ENCODE measurements at places on chromosomes 16 and 17.
A peak's percentile ranks its signal among the peaks of the same experiment; 100 is the strongest.

GRCh38 chr17:72565006-72565405 lies 444.2 kb downstream of the SOX9 start:
- no peak for DNase-seq

DNA sequence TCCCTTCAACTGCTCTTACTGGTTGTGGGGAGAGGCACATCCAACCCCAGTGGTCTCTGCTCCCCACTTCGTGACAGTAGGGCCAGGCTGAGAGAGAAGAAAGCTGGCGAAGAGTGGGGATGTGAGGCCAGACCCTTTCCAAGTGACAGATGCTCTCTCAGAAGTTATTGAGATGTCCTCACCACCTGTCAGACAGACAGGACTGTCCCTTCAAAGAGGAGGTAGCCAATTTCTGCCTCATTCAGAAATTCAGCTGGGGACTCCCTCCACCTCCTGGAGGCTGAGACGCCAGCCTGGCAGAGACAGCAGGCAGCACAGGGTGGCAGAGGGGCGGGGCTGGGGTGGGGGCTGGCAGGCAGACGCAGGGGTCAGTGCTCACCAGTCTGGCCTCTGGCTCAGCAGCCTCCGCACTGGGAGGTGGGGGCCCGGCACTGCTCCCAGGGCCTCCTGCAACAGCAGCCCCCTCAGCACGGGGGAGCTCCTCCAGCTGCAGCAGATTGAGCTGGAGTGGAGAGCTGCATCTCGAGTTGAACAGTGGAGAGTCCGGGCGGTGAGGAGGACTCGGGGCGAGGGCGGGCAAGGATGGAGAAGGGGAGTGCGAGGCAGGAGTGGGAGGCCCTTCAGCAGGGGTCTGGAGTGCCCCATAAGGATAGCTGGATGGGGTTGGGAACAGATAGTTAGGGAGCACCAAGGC lies 9.2 kb downstream of the PER1 start:
- no peak for DNase-seq

DNA sequence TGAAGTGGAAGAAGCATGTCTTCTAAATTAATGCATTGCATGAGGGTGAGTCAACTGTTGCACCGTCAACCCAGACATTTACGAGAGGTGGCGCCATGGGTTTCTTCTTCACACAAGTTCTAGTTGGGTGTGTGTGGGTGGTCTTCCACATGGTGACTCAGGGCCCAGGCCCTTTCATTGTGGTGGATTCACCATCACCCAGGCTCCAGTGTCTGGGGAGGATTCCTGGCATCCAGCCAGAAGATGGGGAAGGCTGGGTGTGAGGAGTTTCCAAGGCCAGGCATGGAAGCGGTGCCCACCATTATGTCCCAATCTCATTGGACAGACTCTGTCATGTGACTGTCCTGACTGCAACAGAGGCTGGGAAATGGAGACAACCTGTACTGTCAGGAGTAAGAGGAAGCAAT lies 21.4 kb upstream of the JPH3 start:
- peak; percentile 88 for DNase-seq

GRCh38 chr17:80909635-80910034 lies 82.0 kb upstream of the CHMP6 start:
- no peak for DNase-seq

DNA sequence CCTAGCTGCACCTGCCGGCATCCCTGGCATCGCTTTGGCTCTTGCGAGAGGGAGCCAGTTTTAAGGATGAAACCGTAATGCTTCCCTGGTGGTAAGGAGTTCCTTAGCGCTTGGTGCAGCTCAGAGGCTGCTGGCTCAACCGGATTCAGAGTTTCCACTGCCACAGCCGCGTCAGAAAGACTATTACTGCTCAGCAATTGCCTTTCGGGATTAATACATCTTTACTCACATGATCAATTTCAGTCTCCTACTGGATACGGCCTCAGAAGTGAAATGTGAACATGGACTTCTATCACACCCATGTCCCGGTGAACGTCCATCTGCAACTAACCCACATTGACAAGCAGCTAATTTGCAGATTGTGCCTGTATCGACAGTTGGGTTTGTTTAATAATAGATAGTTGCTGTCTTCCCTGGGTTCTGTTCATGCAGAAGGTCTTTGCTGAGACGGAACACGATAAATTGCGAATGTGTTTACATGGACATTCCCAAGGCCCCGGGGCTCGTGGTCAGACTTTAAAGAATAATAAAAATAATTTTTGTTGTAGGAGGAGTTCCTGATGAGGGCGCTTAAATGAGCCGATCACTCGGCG lies 175.4 kb downstream of the ENGASE start:
- DNase-seq: no peak

DNA sequence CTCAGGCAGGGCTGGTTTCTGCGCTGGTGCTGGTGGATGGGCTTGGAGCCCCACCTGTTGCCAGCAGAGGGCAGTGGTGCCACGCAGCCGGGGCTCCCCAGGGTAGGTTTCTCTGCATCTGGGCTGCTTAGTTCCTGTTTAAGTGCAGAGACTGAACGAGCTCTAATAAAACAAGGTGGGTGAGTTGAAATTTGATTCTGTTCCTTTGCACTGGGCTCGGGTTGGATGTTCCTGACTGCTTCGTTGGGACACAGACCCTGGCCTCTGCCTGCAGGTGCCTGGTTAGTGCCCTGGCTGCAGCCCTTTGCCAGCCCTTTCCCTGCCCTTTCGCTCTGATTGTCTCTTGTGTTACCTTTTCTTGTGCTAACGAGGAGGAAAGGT lies 30.0 kb downstream of the TBCD start:
- DNase-seq: peak; percentile 71

DNA sequence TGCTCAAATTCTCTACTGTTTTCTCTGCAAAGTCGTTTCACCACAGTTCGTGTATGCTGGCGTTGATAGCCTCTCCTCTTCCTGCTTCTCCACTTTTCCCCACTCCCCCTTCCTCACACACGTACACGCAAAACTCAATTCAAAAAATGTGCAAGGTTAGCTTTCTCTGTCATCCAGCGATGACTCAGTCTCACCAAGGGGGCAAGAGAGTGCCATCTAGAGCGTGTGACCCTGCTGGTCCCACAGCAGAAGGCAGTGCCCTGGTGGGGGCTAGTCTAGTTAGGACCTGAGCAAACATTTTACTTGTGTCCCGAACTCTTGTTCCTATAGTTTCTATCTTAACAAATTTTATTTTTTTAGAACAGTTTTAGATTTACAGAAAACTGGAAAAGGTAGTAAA lies 121.2 kb upstream of the CHMP6 start:
- no peak for DNase-seq

GRCh38 chr16:75942936-75943335 lies 216.6 kb upstream of the CPHXL start:
- peak; percentile 17 for DNase-seq

DNA sequence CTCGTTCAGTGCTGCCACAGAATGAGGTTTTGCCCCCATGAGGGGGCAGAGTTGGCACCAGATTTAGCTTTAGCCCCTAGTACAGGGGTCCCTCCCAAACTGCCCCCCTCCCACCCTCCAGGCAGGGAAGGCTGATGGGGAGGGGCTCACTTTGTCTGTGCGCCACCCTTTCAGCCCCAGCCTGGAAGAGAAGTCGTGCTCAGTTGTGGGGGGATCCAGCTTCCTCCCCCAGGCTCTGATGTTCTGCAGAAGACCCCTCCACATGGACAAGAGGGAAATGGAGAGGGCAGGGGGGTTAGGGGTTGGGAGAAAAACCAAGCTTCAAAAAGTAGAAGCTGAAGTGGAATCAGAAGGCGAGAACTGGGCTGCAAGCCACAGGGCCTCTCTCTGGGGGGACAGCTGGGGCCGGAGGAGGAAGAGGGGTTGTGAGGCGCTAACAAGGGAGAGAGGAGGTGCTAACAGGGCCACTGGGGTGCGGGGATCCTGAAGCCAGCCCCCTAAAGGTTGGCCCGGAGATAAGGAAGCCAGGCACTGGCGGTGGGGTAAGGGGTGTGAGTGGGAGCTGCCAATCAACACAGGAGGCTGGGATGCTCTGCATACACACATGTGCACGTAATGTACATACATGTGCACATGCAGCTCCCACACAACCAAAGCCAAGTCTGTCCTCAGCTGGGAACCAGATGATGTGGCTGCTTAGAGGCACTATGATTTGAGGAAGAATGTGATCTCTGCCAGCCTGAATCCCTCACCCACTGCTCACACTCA lies 7.0 kb upstream of the TMEM92 start:
- DNase-seq: peak; percentile 68

DNA sequence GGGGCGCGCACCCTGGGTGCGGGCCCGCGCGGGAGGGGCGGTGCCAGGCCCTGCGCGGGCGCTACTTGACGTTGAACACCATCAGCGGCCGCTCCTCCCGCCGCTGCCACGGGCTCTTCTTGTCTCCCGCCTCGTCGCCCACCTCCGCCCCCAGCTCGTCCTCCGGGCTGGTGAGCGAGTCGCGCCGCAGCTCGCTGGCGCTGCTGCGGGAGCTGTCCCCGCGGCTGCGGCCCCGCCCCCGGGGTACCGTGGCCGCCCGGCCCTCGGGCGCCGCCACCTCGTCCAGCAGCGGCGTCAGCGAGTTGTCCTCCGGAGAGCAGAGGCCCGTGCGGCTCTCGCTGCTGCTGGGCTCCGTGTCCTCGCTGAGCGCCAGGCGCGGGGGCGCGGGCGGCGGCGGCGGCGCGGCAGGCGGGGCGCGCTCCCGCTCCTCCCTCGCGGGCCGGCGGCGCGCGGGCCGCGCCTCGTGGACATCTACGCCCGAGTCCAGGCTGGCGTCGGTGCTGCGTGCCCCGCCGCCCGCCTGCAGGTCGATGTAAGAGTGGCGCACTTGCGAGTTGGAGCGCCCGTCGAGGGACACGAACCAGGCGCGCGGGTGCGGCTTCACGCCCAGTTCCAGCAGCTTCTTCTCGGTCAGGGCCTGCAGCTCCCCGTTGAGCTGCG lies 8.7 kb downstream of the GRN start:
- peak; percentile 2 for DNase-seq

DNA sequence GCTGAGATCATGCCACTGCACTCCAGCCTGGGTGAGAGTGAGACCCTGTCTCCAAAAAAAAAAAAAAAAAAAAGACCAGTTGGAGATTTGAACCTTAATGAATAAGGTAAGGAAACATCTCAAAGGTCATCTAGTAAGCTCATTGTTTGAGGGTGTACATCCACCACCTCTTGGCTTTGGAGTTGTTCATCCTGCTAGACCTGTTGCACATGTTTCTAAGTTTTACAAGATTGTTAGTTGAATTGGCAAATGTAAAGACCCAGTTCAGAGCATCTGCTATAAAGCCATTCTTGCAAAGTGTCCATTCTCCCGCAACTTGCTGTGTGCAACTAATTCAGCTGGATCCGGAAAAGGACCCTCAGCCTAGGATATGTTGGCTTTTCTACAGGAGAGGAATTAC lies 1.5 kb downstream of the PSMD7 start:
- DNase-seq: no peak

- peak; percentile 35 for DNase-seq
Observed at GRCh38 chr16:72689851-72690250, 358.1 kb downstream of the ZFHX3 start.

DNA sequence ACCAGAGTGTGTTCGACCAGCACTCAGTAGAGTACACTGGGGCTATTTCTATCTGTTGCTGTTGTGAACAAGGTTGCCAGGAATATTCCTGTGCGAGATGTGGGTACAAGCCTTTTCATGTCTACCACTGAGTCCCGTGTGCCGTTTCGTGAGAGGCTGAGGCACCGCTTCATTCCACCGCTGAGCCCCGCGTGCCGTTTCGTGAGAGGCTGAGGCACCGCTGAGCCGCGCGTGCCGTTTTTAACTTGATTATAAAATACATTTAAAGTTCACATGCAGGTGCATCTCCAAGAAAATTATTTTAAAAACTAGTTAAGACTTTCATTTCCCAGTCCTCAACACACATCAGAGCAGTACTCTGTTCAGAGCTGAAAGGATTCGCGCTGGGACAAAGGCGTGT lies 78.7 kb upstream of the ZNF750 start:
- DNase-seq: no peak

DNA sequence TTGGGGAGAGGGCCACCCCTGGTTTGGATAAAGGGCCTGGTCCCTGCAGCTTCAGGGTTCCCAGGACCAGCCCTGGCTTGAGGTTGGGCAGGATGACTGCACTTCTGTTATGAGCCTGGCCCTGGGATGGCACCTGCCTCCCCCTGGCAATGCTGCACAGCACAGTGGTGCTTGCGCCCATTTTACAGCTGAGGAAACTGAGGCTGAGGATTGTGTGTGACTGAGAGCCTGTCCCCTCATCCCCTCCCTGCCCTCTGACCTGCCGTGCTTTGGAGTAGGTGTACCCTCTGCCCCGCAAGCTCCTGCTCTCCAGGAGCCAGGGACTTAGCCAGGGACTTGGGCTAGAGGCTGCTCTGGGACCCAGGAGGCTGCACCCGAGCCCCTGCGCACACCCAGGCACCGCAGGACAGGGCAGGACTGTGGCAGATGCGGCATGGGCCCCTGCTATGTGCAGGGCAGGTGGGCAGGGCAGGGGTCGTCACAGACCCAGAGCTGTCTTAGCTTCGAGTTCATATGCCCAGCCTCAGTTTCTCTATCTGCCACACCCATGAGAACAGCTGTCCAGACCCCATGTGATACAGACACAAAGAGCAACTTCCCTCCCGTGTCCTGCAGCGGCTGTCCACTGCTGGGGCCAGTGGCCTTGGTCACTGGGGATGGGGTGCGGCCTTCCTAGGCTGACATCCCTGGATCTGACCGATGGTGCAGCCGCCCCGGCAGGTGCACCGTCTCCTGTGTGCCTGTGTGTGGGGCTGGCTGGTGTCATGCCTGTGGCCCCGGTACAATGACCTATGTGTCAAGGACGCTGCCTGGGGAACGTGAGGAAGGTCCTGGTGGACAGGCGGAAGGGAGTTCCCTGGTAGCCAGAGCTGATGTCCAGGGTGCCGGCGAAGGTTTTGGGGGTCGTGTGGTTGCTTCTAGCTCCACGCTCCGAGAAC lies 36.6 kb downstream of the BAHCC1 start:
- DNase-seq: no peak

- DNase-seq: peak; percentile 78
Observed at GRCh38 chr17:49031965-49032928, 35.1 kb downstream of the IGF2BP1 start.

- DNase-seq: no peak
Observed at GRCh38 chr16:62363501-62363900, 327.3 kb upstream of the CDH8 start.

GRCh38 chr16:11946433-11946832 lies 4.6 kb upstream of the NPIPB2 start:
- DNase-seq: no peak

GRCh38 chr17:266701-267667 lies 85.5 kb upstream of the DOC2B start:
- DNase-seq: peak; percentile 4

- DNase-seq: peak; percentile 40
Observed at GRCh38 chr17:61323003-61323908, 76.4 kb upstream of the TBX2 start.

- no peak for DNase-seq
Observed at GRCh38 chr16:48541108-48541786, 68.7 kb downstream of the N4BP1 start.

DNA sequence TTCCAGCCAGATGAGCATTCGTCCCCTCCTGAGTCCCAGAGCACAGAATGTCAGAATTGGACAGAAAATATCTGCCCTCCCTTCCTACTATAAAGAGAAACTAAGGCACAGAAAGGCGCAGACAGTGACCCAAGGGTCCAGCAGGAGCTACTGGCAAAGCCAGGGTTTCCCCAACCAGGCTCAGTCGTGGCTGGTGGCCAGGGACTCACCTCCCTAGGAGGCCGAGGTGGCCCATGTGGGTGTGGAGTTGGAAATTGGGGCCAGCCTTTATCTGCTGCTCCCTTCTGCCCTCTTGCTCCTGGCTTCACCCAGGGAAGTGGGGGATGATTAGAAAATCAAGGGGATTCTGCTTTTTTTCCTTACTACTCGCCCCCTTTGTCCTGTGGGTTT lies 1.1 kb downstream of the DRC7 start:
- no peak for DNase-seq
